ENCODE measurements at places on chromosomes 13 and 19.

GRCh38 chr19:55477905-55478304 lies 1.5 kb downstream of the ZNF628 start:
- DNase-seq = no peak

DNA sequence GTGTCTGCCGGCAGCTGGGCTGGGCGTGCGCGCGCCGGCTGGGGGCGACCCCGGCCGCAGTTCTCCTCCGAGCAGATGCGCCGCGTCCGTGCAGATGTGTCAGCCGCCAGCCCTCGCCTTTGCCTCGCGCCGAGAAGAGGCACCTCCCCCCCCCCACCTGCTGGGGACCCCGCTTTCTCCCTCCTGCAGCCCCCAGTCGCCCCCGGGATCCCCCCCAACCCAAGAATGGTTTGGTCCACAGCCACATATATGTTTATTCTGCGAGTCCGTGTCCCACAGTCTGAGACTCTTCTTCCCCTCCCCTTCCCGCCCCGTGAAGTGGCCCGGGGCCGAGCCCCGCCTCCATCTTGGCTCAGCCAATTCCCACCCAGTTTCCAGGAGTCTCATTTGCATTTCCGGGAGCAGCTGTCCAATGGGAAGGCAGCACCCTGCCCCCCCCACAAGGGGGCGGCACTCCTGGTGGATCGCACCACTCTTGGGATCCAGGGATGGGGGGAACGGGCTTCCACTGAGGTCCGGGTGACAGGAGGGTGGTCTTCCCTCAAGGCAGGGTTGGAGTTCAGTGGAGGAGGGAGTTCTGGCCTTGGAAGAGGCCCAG lies 8.6 kb downstream of the ISOC2 start:
- DNase-seq = no peak

- DNase-seq = no peak
Observed at GRCh38 chr19:30064348-30064699, 122.3 kb downstream of the URI1 start.

GRCh38 chr13:44660050-44660449 lies 83.9 kb upstream of the TSC22D1 start:
- DNase-seq = no peak

DNA sequence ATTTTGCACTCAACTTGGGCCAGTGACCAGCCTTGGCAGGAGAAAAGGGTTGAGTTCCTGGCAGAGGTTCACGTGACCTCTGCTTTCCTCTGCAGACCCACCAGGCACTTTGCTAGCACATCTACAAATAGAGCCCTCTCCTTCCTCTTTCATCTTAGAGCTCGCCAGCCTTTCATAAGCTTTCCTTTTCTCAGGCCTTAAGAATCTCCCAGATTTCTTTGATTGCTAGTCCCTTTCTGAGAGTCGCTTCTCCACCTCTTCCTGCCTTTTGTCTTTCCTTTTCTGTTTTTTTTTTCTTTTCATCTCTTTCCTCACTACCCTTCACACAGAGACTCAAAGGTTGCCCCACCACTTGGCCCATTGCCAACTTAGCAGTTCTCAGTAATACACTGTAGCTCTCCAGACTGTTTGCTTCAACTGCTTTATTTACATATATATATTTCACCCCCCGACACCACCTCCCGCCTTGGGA lies 375.7 kb upstream of the SPRY2 start:
- no peak for DNase-seq

Measured in RCC 7860 (cell line).